ENCODE measurements at places on chromosomes 11 and 22. TPM values are rescaled to one million over a fixed set of nuclear protein-coding genes. Genes with fewer than 3 reads are reported as not detected.

The MRGPRE gene
- total RNA-seq = 0.46 TPM

The OR5D16 gene
- total RNA-seq = not detected

The PATE2 gene
- not detected for total RNA-seq

The TMEM86A gene
- 5.5 TPM for total RNA-seq

The KCTD17 gene
- 31.0 TPM for total RNA-seq

The DESI1 gene
- 18.6 TPM for total RNA-seq

The SGSM1 gene
- 1.2 TPM for total RNA-seq

The OR51B2 gene
- not detected for total RNA-seq

The LDHA gene
- 440 TPM for total RNA-seq

DNA sequence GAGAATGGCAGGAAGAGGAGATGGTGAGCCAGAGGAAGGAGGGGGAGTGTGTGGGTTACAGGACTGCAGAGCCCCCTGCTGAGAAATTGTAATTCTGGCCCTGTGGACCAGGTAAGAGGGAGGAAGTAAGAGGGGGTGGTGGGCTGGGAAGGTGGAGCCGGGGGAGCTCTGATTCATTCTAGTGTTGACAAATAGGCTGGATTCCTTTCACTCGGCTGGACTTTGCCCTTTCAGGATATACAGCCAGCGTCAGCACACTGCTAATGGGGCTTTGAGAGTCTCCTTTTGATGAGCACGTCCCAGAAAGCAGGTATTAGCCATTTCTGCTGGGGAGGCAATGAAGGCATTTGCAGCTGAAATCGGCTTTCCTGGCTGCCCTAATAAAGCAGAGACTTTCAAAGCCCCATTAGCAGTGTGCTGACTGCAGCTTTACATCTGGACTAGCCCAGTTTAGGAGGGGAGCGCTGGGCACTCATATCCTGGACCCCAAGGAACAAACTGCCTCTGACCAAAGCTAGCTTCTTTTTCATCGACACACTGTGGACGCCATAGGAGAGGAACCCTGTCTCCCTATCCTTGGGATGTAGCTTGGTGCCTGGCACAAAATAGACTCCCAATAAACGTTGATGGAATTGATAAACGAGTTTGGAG lies 44.8 kb upstream of the CADM1 start:
- H3K4me1 ChIP-seq = no peaks in the 10 kb centered on the region
- no peaks in the 10 kb centered on the region for H3K27me3 ChIP-seq
- DNase-seq = no peak
- no peak overlapping the region for H3K27ac ChIP-seq
- H3K36me3 ChIP-seq = no peaks in the 10 kb centered on the region

GRCh38 chr11:9095421-9095820 lies 4.0 kb upstream of the SCUBE2 start:
- peaks cover 7% of the 10 kb centered on the region for H3K27me3 ChIP-seq
- no peak overlapping the region for H3K4me3 ChIP-seq
- H3K36me3 ChIP-seq = no peaks in the 10 kb centered on the region

DNA sequence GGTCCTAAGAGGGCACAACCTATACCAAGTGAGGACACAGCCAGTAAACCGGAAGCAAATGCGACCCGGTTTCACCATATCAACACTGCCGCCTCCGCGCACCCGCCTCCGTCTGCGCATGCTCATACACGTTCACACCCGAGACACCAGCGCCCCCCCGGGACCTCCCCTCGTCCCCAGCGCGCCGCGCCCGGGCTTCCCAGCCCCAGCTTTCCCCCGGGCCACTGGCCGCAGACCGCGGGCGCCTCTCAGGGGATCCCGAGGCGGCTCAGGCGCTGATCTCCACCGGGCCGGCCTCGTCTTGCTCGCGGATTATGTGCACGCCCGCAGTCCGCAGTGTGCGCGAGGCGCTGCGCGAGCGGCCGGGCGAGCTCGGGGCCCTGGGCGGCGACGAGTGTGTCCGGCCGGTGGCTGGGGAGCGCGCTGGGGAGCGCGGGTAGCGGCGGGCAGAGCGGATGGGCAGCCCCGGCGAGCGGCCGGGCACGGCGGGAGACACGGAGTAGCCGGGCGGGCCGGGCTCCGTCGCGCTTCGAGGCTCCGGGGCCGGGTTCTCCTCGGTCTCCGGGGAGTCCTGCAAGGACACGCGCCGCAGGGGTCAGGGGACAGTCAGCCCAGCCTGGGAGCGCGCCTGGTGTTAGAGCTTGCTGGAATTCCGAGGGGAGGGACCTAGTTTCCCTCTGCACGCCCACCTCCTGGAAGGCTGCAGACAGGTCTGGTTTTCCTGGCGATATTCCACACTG lies 2.0 kb downstream of the HEPN1 start:
- no peaks in the 10 kb centered on the region for H3K36me3 ChIP-seq
- H3K27ac ChIP-seq = peak overlapping the region; percentile 46
- H3K27me3 ChIP-seq = no peaks in the 10 kb centered on the region
- DNase-seq = no peak

- no peak overlapping the region for H3K4me3 ChIP-seq
- H3K4me1 ChIP-seq = peaks cover 9% of the 10 kb centered on the region
- no peaks in the 10 kb centered on the region for H3K36me3 ChIP-seq
- H3K27me3 ChIP-seq = no peaks in the 10 kb centered on the region
- H3K27ac ChIP-seq = no peak overlapping the region
- no peak for DNase-seq
These were observed 19.3 kb upstream of the ARAP1 start for GRCh38 chr11:72771507-72771906.

- no peak overlapping the region for H3K4me3 ChIP-seq
- no peak for DNase-seq
- no peak overlapping the region for H3K27ac ChIP-seq
These were observed 491.6 kb downstream of the MIAT start for GRCh38 chr22:27148886-27149470.

DNA sequence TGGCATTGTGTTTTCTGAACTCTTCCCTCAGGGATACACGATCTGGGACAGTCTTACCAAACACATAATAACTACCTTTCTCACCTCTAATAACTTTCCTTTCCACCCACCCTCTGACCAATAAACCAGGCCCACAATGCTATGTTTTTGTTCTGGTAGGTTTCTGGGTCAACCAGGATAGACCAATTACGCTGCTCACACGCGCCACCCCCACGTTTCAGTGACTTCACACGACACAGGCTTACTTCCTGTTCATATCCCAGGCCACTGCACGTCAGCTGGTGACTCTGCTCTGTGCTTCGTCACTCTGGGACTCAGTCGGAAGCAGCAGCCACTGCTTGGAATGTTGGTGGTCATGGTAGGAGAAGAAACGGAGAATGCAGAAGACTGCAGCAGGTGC lies 2.5 kb downstream of the KRTAP5-4 start:
- no peak for DNase-seq
- no peaks in the 10 kb centered on the region for H3K4me1 ChIP-seq
- no peak overlapping the region for H3K4me3 ChIP-seq
- no peaks in the 10 kb centered on the region for H3K27me3 ChIP-seq

- H3K4me3 ChIP-seq = no peak overlapping the region
- no peak for DNase-seq
- no peaks in the 10 kb centered on the region for H3K27me3 ChIP-seq
- no peaks in the 10 kb centered on the region for H3K4me1 ChIP-seq
These were observed 260.9 kb downstream of the KIRREL3 start for GRCh38 chr11:126739499-126740145.

GRCh38 chr11:8080069-8080670 lies 841 bp upstream of the TUB start:
- no peaks in the 10 kb centered on the region for H3K36me3 ChIP-seq
- no peak for DNase-seq
- H3K4me3 ChIP-seq = peak overlapping the region; percentile 64
- H3K27ac ChIP-seq = peak overlapping the region; percentile 62
- peaks cover 39% of the 10 kb centered on the region for H3K4me1 ChIP-seq

GRCh38 chr11:132158091-132158490 lies 787.7 kb downstream of the NTM start:
- H3K36me3 ChIP-seq = no peaks in the 10 kb centered on the region
- no peaks in the 10 kb centered on the region for H3K27me3 ChIP-seq
- no peak overlapping the region for H3K27ac ChIP-seq
- DNase-seq = no peak
- no peak overlapping the region for H3K4me3 ChIP-seq

DNA sequence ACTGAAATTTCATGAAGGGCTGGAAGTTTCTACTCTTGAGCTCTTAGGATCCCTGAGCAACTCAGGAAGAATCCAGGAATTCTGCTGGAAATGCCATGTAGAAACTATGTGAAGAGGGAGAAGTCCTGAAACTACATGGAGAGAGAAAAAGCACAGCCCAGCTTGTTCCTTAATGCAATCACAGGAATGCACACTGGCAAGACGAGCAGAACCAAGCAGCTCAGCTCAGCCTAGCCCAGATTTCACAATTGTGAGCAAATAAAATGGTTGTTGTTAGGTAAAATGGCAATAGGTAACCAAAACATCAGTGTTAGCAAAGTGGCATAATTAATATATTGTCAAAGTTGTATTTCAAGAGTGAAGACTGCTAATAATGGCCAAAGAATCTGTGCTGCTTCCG lies 28.1 kb downstream of the ZNF214 start:
- H3K36me3 ChIP-seq = no peaks in the 10 kb centered on the region
- no peaks in the 10 kb centered on the region for H3K4me1 ChIP-seq
- H3K27me3 ChIP-seq = no peaks in the 10 kb centered on the region

GRCh38 chr22:35582218-35582860 lies 34.8 kb downstream of the MB start:
- DNase-seq = no peak
- H3K27me3 ChIP-seq = no peaks in the 10 kb centered on the region
- H3K4me1 ChIP-seq = peaks cover 22% of the 10 kb centered on the region
- H3K4me3 ChIP-seq = no peak overlapping the region

DNA sequence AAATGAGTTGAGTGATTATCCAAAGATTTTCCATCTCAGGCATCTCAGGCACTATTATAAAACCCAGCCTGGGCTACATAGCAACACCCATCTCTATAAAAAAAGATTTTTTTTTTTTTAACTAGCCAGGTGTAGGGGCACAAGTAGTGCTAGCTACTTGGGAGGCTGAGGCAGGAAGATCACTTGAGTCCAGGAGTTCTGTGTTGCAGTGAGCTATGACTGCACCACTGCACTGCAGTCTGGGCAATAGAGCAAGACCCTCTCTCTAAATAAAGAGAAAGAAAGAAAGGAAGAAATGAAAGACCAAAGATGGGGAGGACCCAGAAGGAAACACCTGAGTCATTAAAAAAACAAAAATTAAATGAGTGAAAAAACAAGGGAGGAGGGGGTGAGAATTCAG lies 14.1 kb downstream of the RSF1 start:
- no peak for DNase-seq
- no peak overlapping the region for H3K27ac ChIP-seq
- no peak overlapping the region for H3K4me3 ChIP-seq
- no peaks in the 10 kb centered on the region for H3K36me3 ChIP-seq
- no peaks in the 10 kb centered on the region for H3K27me3 ChIP-seq

DNA sequence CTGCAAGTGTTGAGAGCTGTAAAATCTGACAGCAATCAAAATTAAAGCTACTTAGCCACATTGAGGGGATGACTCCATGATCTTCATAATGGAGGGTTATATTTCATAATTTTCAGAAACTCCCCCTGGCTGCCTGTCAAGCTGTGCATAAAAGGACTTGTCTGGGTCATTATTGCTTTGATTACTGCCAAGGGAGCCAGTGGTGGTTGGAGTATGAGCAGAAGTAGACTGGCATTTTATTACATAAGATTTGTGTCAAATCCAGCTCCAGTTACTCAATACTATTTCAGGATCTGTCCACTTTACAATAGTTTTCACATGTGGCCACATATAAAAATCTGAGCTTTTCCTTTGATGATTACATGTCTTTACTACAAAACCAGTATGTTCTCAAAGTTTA lies 108.9 kb upstream of the SLC5A12 start:
- H3K27ac ChIP-seq = no peak overlapping the region
- DNase-seq = no peak
- H3K4me3 ChIP-seq = no peak overlapping the region
- H3K36me3 ChIP-seq = no peaks in the 10 kb centered on the region

DNA sequence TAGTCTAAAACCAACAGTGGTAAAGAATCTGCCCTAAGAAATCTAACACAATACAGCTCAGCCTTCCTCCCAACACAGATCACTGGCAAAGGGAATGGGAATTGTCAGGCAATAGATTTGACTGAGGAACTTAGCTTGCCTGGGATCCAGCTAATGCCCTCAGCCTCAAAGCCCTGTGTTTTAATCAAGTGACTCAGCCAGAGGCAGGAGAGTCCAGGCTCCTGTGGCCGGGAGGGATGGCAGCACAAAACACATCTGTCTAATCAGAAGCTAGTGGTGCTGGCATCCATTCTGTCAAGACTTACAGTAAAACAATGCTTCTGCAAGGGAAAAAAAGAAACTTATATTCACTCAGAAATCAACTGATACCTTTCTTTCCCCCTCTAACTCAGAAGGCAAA lies 5.6 kb downstream of the SYTL2 start:
- H3K36me3 ChIP-seq = no peaks in the 10 kb centered on the region
- peaks cover 11% of the 10 kb centered on the region for H3K4me1 ChIP-seq
- DNase-seq = no peak
- H3K27ac ChIP-seq = no peak overlapping the region

GRCh38 chr11:99601179-99601578 lies 580.4 kb downstream of the CNTN5 start:
- no peak overlapping the region for H3K4me3 ChIP-seq
- H3K27me3 ChIP-seq = no peaks in the 10 kb centered on the region
- no peak for DNase-seq
- H3K36me3 ChIP-seq = no peaks in the 10 kb centered on the region
- H3K27ac ChIP-seq = no peak overlapping the region
- H3K4me1 ChIP-seq = no peaks in the 10 kb centered on the region

DNA sequence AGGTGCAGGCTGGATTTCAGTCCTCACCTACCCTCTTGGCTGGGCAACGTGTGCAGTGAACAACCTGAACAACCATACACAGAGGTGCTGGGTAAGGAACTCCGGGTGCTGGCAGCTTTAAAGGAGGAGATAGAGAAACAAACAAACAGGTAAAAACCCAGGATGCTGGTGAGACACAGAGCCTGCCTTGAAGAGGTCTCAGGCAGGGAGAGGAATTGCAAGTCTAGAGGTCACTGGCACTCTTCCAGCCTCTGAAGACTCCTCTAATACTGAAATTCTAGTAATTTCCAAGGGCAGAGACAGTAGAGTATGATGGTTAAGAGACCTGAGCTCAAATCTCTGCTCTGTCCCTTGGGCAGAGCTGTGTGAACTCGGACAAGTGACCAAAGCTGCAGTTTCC lies 192.5 kb downstream of the CEP164 start:
- DNase-seq = no peak
- H3K36me3 ChIP-seq = no peaks in the 10 kb centered on the region
- H3K27ac ChIP-seq = peak overlapping the region; percentile 34
- H3K4me3 ChIP-seq = no peak overlapping the region
- no peaks in the 10 kb centered on the region for H3K27me3 ChIP-seq
- H3K4me1 ChIP-seq = peaks cover 10% of the 10 kb centered on the region

GRCh38 chr22:21759093-21759492 lies 23.5 kb upstream of the YPEL1 start:
- no peak overlapping the region for H3K27ac ChIP-seq
- H3K36me3 ChIP-seq = peaks cover 40% of the 10 kb centered on the region
- peaks cover 47% of the 10 kb centered on the region for H3K4me1 ChIP-seq
- no peaks in the 10 kb centered on the region for H3K27me3 ChIP-seq
- H3K4me3 ChIP-seq = no peak overlapping the region

- H3K4me3 ChIP-seq = no peak overlapping the region
- no peaks in the 10 kb centered on the region for H3K36me3 ChIP-seq
- H3K27me3 ChIP-seq = peaks cover 12% of the 10 kb centered on the region
- no peaks in the 10 kb centered on the region for H3K4me1 ChIP-seq
These were observed 165.7 kb downstream of the INSC start for GRCh38 chr11:15280393-15280792.

GRCh38 chr11:14358729-14359439 lies at the start of gene RRAS2:
Gene RRAS2 (minus strand): TSS chr11:14359183. CDS start chr11:14358870, 313 bp downstream.
- no peaks in the 10 kb centered on the region for H3K27me3 ChIP-seq
- H3K4me3 ChIP-seq = peak within 1 kb of the TSS; percentile 82
- DNase-seq = peak; percentile 96
- H3K27ac ChIP-seq = peak within 1 kb of the TSS; percentile 90

- no peak overlapping the region for H3K4me3 ChIP-seq
- DNase-seq = no peak
- H3K27me3 ChIP-seq = peaks cover 52% of the 10 kb centered on the region
- H3K36me3 ChIP-seq = no peaks in the 10 kb centered on the region
These were observed 13.9 kb upstream of the KCTD17 start for GRCh38 chr22:37037669-37038068.

Measured in esophagus muscularis mucosa (tissue), 4 donors.